Mammary epithelial cell (primary cell): ENCODE measurements at places on chromosomes 12 and 14. TPM values are rescaled to one million over a fixed set of nuclear protein-coding genes. Genes with fewer than 3 reads are reported as not detected.

Gene ACSS3
- polyA plus RNA-seq = 0.01 TPM

Gene GYS2
- polyA plus RNA-seq = not detected

Gene GNG2
- polyA plus RNA-seq = 1.0 TPM

Gene MSRB3
- 9.9 TPM for polyA plus RNA-seq

Gene GARIN6
- not detected for polyA plus RNA-seq

Gene MIPOL1
- 2.7 TPM for polyA plus RNA-seq

Gene CLEC2A
- not detected for polyA plus RNA-seq

Gene CPNE6
- not detected for polyA plus RNA-seq

Gene CACNA2D4
- polyA plus RNA-seq = not detected

Gene RDH11
- polyA plus RNA-seq = 151 TPM

Gene OTX2
- polyA plus RNA-seq = not detected

Gene P2RX2
- not detected for polyA plus RNA-seq

Gene CAPS2
- 1.6 TPM for polyA plus RNA-seq

Gene SYNE3
- 2.4 TPM for polyA plus RNA-seq

Gene MORN3
- 0.01 TPM for polyA plus RNA-seq

Gene OTOGL
- polyA plus RNA-seq = not detected

Gene CS
- 134 TPM for polyA plus RNA-seq

Gene VAMP1
- 5.8 TPM for polyA plus RNA-seq

Gene ENDOU
- polyA plus RNA-seq = not detected

Gene DCD
- not detected for polyA plus RNA-seq

Gene IL26
- polyA plus RNA-seq = not detected

Gene CIROP
- polyA plus RNA-seq = not detected

Gene RPGRIP1
- polyA plus RNA-seq = not detected

Gene GON7
- polyA plus RNA-seq = 7.5 TPM

Gene SLC25A47
- not detected for polyA plus RNA-seq

Gene CYP27B1
- 27.4 TPM for polyA plus RNA-seq

Gene DNAI7
- polyA plus RNA-seq = 0.08 TPM

Gene SERPINA1
- polyA plus RNA-seq = 147 TPM

Gene DRAM1
- 11.2 TPM for polyA plus RNA-seq

Gene PCED1B
- 3.3 TPM for polyA plus RNA-seq

Gene KTN1
- polyA plus RNA-seq = 57.6 TPM

Gene LRP1-AS
- not detected for polyA plus RNA-seq

Gene SIX1
- polyA plus RNA-seq = 0.36 TPM

Gene KERA
- polyA plus RNA-seq = not detected

Gene KRT74
- 0.05 TPM for polyA plus RNA-seq
